NCI-H510A treated with DMSO at 0.1 percent for 48 hours (cell line): ENCODE measurements at places on chromosomes 12 and 14.
A peak's percentile ranks its signal among the peaks of the same experiment; 100 is the strongest.

DNA sequence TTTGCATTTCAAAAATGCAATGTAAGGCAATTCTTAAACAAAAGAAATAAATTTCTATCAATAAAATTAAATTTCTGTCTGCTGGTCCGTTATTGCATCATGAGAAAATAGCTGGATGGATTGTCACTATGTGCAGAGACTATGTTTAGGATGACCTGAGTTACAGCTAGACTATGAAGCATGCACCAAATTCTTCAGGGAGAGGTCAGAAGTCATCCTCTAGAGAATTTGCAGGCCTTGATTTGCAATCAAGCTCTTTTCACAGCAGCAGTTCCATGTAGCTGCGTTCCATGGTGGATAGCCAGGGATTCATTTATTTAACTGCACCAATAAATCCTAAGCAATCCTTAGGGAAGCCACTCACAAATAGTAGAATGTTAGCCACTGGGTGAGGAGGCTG lies 253.7 kb downstream of the MSRB3 start:
- no peak for DNase-seq

DNA sequence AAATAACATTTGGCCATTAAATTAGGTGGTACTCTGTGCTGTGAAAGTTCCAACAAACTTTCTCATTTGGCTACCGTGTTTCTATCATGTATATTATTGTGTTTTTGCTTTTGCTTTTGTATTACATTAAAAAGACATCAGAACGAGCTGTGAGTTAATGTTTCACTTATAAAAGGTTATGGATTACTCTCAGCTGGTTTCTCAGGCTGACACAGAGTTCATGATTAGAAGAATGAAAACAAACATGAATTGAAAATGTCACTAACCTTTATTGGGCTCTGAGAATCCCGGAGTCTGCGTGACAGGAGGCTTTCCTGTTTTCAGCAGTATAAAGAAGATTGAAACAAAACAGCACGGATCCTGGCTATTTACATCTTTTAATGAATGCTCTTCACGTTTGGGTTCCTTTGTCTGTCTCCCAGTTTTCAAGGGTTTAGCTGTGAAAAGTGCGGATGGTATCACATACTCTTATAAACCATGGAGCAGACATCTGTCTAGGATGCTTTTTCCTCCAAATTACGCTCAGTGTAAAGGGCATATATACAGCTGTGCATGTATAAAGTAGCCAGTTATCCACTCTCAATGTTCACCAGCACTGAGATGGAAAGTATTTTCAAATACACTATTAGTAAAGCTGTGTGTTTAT lies 153.6 kb downstream of the PTCSC3 start:
- no peak for DNase-seq

- DNase-seq = peak; percentile 20
Measured at GRCh38 chr14:94066089-94066676, 14.8 kb downstream of the DDX24 start.

GRCh38 chr12:21843795-21844194 lies 69.3 kb upstream of the KCNJ8 start:
- DNase-seq = no peak

- no peak for DNase-seq
Measured at GRCh38 chr14:68147303-68147702, 327.7 kb downstream of the RAD51B start.
